Common myeloid progenitor, CD34-positive (primary cell): ENCODE measurements at places on chromosomes 12 and 14.

DNA sequence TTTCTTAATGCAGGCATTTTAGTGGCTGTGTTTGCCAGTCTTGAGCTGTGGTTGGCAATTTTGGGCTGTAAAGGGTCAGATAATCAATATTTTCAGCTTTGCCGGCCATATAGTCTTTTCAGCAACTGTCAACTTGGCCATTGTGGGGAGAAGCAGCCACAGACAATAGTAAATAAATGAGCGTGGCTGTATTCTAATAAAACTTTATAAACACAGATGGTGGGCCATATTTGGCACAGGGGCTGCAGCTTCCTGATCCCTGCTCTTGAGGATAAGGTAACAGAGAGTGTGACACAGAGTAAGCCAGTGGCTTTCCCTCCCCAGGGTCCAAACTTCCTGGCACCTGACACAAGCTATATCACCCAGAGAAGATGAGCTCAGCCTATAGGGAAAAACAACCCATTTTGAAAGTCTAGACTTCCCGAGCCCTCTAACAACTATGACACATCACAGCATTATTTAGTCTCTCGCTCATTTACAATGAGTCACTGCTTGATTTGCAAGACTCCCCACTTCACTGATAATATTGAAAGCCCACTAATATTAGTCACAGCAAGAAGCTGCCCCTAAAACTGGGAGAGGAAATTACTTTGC lies 163.1 kb upstream of the TMPO start:
- no peak overlapping the region for H3K27ac ChIP-seq
- no peaks in the 10 kb centered on the region for H3K27me3 ChIP-seq
- DNase-seq: no peak
- H3K36me3 ChIP-seq: no peaks in the 10 kb centered on the region
- no peaks in the 10 kb centered on the region for H3K4me1 ChIP-seq
- no peak overlapping the region for H3K4me3 ChIP-seq

DNA sequence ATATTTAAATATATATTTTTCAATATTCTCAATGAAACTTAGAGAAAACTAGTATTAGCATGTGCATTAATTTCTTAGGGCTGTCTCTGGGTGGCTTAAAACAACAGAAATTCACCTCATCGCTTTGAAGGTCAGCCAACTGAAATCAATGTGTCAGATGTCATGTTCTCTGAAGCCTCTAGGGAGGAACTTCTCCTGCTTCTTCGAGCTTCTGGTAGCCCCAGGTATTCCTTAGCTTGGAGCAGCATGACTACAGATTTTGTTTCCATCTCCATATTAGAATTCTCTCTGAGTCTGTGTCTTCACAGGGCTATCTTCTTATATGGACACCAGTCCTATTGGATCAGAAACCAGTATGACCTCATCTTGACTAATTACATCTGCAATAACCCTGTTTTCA lies 221.5 kb downstream of the PDZRN4 start:
- H3K27ac ChIP-seq: no peak overlapping the region
- H3K4me1 ChIP-seq: no peaks in the 10 kb centered on the region
- H3K4me3 ChIP-seq: no peak overlapping the region
- H3K36me3 ChIP-seq: no peaks in the 10 kb centered on the region

DNA sequence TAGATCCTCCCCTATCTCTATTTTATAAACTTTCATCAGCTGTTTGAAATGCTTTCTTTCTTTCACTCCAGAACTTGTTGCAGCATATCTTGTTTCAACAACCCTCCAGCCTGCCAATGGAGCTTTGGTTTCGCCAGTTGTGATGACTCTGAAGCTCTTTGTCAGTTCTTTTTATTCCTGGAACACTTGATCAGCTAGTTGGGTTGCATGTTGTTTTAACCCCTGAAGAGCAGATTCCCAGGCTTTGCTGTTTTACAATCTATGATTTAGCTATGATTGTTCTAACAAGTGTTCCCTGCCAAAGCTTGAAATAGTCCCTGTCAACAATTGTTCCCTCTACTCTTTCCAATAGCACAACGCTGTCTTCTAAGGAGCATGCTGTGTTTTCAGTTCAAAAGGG lies 50.6 kb upstream of the FUT8 start:
- no peaks in the 10 kb centered on the region for H3K4me1 ChIP-seq
- no peaks in the 10 kb centered on the region for H3K36me3 ChIP-seq
- no peak for DNase-seq
- H3K27ac ChIP-seq: no peak overlapping the region

- DNase-seq: no peak
- H3K36me3 ChIP-seq: peaks cover 5% of the 10 kb centered on the region
- H3K4me1 ChIP-seq: peaks cover 85% of the 10 kb centered on the region
- H3K27ac ChIP-seq: peak overlapping the region; percentile 86
- peak overlapping the region; percentile 90 for H3K4me3 ChIP-seq
These were observed 2.1 kb downstream of the ITGA5 start for GRCh38 chr12:54416687-54417603.

DNA sequence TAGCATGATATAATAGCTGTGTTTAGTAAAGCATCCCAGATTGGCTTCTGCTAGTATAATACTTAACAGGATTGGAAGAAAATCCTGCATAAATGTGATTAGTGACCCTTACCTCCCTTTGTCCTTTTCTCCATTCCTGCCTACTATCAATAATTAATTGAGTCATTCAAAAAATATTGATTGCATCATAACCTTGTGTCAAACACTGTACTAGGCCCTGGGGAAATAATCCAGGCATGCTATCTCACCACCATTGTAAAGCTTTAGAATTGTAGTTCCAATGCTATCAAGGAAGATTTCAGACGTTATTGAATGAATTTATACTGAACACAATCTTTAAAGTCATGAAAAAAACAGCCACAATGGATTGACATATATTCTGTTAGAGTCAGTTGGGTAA lies 378.6 kb upstream of the DDHD1 start:
- H3K27me3 ChIP-seq: no peaks in the 10 kb centered on the region
- no peak overlapping the region for H3K4me3 ChIP-seq
- no peaks in the 10 kb centered on the region for H3K36me3 ChIP-seq
- H3K4me1 ChIP-seq: no peaks in the 10 kb centered on the region

- H3K4me3 ChIP-seq: no peak overlapping the region
- no peaks in the 10 kb centered on the region for H3K36me3 ChIP-seq
- H3K27ac ChIP-seq: no peak overlapping the region
- H3K4me1 ChIP-seq: peaks cover 12% of the 10 kb centered on the region
- H3K27me3 ChIP-seq: no peaks in the 10 kb centered on the region
These were observed 40.2 kb upstream of the RIN3 start for GRCh38 chr14:92473261-92473968.

DNA sequence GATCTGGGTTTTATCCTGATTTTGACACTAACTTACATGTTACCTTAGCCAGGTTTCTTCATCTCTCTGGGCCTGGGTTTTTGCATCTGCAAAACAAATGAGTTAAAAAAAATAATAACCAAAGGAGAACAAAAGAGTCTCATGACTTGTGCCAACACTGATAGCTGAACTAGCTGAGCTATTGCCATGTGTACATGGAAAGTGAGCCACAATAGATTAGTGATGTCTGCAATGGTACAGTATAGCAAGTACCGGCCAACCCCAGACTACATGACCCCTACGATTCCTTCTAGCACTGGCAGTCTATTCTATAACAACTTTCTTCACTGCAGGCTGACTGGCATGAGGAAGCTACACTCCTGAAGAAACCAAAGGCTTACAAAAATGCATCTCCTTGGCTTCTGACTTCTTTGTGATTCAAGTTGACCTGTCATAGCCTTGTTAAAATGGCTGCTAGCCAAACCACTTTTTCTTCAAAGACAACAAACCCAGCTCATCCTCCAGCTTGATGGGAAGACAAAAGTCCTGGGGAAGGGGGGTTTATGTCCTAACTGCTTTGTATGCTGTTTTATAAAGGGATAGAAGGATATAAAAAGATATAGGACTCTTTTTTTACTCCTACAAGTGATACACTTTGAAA lies 123.7 kb downstream of the DAD1 start:
- H3K36me3 ChIP-seq: peaks cover 2% of the 10 kb centered on the region
- H3K27me3 ChIP-seq: no peaks in the 10 kb centered on the region
- H3K4me3 ChIP-seq: no peak overlapping the region
- H3K27ac ChIP-seq: no peak overlapping the region
- no peak for DNase-seq
- H3K4me1 ChIP-seq: peaks cover 36% of the 10 kb centered on the region

- peaks cover 12% of the 10 kb centered on the region for H3K36me3 ChIP-seq
- DNase-seq: no peak
- H3K4me3 ChIP-seq: no peak overlapping the region
- no peaks in the 10 kb centered on the region for H3K27me3 ChIP-seq
These were observed 27.5 kb downstream of the RAP1B start for GRCh38 chr12:68638171-68638570.

DNA sequence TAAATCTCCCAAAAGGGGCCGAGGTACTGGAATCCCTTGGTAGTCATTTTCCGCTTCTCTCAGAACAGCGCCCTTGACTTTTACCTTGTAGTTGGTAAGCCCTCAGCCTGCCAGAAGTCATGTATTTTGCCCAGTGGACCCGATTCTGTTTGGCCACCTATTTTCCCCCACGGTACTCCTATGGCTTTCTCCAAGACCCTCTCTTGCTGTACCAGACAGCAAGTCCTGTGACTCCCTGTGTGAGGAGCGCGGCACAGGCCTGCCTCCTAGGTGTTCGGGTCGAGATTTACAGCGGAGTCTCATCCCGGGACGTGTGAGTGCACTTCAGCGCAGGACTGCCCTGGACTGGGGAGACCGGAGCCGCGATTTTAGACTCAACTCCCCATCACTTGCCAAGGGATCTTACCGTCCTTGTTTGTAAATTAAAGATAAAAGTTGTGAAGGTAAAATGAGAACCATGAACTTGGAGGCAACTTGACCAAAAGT lies 1.1 kb upstream of the MBD6 start:
- peak overlapping the region; percentile 86 for H3K4me3 ChIP-seq
- peak overlapping the region; percentile 88 for H3K27ac ChIP-seq
- H3K36me3 ChIP-seq: peaks cover 29% of the 10 kb centered on the region
- no peaks in the 10 kb centered on the region for H3K27me3 ChIP-seq
- peaks cover 56% of the 10 kb centered on the region for H3K4me1 ChIP-seq

DNA sequence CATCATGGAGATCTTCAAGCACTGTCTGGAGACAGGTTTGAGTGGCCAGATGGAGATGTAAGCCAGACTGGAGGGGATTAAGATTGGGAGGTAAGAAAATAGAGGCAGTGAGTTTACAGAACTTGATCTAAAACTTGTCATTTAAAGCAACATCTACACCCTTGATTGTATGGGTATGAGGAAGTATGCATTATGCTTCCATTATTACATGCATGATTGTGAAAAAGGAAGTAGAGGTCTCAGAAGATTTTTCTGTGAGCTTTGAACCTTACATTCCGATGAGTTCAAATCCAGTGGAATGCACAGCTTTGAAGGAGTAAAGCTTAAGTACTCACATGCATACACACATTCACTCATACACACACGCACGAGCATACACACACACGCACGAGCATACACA lies 550.8 kb downstream of the MED13L start:
- DNase-seq: no peak
- H3K4me1 ChIP-seq: no peaks in the 10 kb centered on the region
- no peaks in the 10 kb centered on the region for H3K27me3 ChIP-seq

GRCh38 chr14:69865701-69866365 lies 13.4 kb upstream of the SMOC1 start:
- no peaks in the 10 kb centered on the region for H3K4me1 ChIP-seq
- H3K27me3 ChIP-seq: peaks cover 4% of the 10 kb centered on the region
- no peaks in the 10 kb centered on the region for H3K36me3 ChIP-seq

GRCh38 chr14:89144642-89145041 lies 272.4 kb downstream of the FOXN3 start:
- no peaks in the 10 kb centered on the region for H3K4me1 ChIP-seq
- H3K27ac ChIP-seq: no peak overlapping the region
- no peaks in the 10 kb centered on the region for H3K27me3 ChIP-seq
- DNase-seq: no peak

DNA sequence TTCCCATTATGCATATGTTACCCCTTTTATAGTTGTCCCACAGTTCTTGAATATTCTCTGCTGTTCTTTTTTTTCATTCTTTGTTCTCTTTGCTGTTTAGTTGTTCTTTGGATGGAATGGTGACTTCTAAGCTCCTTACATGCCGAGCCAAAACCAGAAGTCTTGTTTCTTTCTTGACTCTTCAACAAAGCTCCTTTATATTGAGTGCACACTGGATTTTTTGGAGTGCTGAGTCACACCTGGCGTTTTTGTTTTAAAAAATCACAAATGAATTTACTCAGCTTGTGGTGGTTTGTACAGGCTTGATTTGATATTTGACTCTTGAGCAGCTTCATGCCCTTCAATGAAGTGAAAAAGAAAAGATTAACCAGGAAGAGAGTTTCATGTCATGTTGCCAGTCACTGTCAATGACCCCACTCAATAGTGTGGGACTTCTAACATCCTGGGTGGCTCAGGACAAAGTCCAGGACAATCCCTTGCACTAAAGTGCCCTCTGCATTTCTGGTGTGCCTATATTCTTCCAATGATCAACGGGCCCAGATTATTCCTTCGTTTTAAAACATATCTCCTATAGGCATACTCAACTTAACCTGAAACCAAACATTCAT lies 112.4 kb upstream of the SLC38A4 start:
- H3K4me3 ChIP-seq: no peak overlapping the region
- no peaks in the 10 kb centered on the region for H3K36me3 ChIP-seq
- no peaks in the 10 kb centered on the region for H3K27me3 ChIP-seq
- H3K4me1 ChIP-seq: no peaks in the 10 kb centered on the region
- DNase-seq: no peak

DNA sequence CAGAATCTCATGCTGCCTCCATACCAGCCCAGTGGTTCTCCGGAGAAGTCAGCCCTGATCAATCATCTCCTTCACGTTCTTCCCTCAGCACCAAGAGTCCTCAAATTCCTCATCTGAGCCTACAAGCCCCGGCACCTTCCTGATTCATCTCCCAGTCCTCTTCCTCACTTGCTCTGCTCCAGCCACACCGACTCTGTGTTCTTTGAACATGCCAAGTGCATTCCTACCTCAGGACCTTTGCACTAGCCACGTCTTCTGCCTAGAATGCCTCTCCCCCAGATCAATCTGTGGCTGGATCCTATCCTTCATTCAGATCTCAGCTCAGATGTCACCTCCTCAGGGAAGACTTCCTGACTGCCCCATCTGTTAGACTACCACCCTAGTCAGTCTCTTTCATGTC lies 4.7 kb downstream of the RILPL1 start:
- peaks cover 20% of the 10 kb centered on the region for H3K4me1 ChIP-seq
- no peak for DNase-seq
- no peak overlapping the region for H3K4me3 ChIP-seq
- no peak overlapping the region for H3K27ac ChIP-seq
- no peaks in the 10 kb centered on the region for H3K36me3 ChIP-seq

GRCh38 chr14:93094121-93094918 lies 21.4 kb downstream of the ITPK1 start:
- no peak for DNase-seq
- H3K27me3 ChIP-seq: no peaks in the 10 kb centered on the region
- no peak overlapping the region for H3K4me3 ChIP-seq
